ENCODE measurements at places on chromosomes 13 and 19.

- DNase-seq, result no peak
Observed at GRCh38 chr19:35080613-35081170, 34.9 kb upstream of the FXYD3 start.

DNA sequence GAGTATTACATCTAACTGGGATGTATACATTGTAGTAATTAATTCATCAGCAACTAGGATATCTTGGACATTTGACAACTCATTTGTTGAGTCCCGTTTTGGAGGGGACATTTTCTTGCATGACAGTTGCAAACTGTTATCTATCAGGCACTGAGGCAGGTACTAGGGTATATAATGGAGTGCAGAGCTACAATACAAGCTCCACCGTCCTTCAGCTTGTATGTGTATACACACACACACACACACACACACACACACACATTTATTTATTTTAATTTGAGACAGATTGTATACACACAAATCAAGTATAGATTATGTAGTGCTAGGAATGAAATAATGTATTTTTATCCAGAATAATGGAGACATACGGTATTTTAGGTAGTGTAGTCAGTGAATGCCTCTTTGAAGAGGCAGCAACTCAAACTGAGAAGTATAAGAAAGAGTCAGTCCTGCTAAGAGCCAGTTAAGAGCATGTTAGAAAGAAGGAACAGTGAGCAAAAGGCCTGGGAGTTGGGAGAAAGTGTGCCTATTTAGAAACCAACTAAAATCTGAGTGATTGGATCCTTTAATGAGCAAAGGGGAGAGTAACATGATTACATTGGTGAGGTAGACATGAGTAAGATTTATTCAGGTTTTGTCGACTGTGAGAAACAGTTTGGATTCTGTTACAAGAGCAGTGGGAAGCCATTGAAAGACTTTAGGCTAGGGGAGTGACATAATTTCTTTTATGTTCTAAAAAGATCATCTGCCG is 74.5 kb downstream of the NBEA start:
- no peak for DNase-seq

DNA sequence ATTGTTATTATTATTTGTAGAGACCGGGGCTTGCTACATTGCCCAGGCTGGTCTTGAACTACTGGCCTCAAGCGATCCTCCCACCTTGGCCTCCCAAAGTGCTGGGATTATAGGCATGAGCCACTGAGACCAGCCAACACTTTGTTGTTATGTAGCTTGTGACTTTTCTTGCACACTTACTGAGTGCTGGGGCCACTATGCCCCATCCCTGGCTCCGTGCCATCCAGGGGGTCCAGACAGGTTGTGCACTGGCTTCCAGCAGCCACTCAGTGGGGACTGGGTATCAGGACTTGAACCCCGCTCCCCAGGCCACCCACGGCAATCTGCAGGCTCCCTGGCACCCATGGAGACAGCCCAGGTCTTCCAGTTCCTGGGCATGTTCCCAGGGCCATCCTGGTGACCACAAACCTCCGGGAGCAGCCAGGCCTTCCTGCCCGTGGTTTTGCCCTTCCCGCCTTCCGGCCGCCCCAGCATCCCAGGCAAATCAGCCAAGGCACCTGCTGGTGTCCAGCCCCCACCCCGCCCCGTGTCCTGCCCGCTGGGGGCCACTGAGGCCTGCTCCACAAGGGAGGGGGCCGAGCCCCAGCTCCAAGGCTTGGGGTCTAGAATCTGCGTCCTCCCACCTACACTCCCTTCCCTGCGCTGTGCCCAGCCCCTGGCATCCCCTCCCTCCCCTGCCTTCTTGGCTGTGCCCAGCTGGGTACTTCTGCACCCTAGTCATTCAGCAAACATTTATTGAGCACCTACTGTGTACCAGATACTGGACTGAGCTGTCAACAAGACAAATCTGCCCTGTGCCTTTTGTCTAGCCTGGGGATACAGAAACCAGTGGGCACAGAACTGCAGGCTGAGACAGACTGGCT is 23.7 kb upstream of the SEMA6B start:
- DNase-seq, result no peak

DNA sequence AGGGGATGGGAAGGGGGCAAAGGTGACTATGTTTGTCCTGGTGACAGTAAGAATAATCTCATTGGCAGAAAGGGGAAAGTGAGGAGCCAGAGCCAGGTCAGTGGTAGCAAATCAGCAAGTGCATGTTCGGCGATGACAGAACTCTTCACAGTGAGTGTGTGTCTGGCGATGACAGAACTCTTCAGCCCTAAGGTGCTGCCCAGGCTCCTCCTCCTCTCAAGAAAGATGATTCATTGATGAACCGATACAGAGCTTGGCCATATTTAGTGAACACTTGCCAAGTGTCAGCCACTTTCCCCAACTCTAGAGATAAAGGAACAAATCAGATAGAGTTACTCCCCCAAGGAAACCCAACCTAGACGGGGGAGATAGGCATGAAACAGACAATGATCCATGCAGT is 199.3 kb upstream of the UBL3 start:
- DNase-seq, result peak; percentile 29

GRCh38 chr13:104043184-104043583 is 977.0 kb upstream of the SLC10A2 start:
- DNase-seq, result no peak

DNA sequence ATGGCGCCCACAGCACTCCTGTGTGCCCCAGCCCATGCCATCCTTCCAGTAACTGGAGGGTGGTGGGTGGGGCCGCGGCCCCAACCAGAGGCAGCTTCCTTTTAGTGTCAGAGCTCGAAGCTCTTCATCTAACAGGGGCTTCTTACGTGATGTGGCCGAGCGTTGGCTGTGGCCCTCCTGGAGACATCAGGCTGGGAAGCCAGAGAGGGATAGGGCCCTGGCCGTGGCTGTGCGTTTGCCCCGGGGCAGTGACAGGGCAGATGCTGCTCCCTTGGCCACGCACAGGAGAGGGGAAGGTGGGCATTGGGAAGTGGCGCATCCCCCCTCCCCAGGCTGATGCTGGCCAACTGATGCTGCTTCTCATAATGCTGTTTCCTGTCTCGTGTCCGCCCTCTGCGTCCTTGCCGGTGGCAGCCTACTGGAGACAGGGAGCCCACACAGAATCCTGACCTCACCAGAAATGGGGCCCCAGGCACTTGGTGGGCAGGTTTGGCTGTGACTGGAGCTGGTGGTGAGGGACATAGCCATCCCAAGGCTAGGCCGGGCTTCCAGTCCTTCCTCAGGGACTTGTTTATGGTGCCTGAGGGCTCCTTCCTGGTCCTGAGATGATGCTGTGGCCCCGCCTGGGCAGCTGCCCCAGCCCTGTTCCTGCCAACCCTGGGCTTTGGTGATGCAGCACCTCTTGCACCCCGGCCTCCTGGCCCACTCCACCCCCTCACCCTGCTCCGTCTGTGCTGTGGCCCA is 34.3 kb downstream of the ATP4B start:
- peak; percentile 16 for DNase-seq

GRCh38 chr13:70874636-70875035 is 766.4 kb upstream of the KLHL1 start:
- DNase-seq, result no peak

GRCh38 chr13:23622985-23623384 is 52.8 kb downstream of the TNFRSF19 start:
- no peak for DNase-seq

DNA sequence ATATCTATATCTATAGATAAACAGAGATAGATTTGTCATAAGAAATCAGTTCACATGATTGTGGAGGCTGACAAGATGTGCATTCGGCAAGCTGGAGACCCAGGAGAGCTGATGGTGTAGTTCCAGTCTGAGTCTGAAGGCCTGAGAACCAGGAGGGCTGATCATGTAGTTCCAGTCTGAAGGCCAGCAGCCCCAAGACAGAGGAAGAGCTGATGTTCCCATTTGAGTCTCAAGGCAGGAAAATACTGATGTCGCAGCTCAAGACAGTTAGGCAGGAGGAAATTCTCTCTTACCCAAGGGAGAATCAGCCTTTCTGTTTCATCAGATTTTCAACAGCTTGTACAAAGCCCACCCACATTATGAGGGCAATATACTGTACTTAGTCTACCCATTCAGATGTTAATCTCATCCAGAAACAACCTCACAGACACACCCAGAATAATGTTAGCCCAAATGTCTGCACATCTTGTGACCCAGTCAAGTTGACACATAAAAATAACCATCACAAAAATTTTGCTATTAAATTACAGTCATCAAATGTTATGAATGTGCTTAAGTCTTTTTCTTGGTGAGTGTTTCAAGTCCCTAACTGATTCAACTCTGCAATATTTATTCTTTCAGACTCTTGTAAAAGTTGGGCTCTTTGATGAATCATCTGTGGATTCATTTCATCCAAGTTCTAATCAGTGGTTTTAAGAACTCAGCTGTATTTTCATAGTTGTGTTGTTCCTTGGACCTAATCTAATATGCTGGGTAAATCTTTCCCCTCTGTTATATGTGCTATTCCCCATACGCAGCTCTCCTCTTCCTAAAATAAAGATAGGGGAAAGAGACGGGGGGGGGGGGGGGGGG is 22.7 kb upstream of the LRCH1 start:
- DNase-seq, result no peak

DNA sequence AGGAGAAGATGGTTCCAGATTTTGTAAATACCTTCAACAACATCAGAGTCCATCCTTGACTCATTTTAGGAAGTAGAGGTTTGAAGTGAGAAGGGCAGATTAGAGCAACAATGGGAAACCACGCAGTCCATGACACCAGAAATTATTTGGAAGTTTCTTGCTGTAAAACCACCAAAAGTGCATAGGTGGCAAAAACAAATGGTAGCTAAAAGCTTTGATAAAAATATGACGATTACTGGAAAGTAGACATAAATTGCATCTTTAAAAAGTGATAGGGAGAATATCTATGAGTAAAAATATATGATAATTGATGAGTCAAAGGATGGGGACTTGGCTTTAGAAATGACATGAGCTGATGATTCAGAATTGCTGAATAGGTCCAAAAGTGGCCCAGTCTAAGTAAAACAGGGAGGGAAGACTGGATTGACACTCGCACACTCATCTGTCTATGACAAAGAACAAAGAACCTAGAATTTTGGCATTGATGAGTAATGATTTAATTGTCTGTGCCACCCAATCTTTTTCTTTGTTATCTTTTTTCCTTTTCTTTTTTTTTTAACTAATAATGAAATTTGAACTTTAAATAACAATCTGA is 472.2 kb downstream of the MYO16 start:
- DNase-seq, result no peak

GRCh38 chr19:3658004-3658869 is 31.6 kb upstream of the CACTIN start:
- no peak for DNase-seq

DNA sequence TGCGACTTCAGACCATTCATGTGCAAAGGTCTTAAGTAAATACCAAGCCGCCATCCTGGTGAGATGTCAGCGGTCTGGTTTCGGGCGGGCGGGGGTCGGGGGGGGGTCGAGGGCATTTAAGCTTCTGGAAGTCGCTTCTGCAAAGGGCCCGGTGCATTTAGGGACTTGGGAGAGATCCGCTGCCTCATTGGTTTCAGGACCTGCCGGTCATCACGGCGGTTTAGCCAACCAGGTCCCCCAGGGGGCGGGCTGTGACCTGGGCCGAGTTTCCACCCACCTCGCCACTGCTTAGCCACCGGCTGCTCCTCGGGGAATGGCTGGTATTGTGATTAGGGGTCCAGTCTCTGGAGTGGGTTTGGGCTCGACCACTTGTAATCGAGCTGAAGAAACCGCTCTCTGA is 7.8 kb downstream of the ANKLE1 start:
- DNase-seq, result peak; percentile 90

DNA sequence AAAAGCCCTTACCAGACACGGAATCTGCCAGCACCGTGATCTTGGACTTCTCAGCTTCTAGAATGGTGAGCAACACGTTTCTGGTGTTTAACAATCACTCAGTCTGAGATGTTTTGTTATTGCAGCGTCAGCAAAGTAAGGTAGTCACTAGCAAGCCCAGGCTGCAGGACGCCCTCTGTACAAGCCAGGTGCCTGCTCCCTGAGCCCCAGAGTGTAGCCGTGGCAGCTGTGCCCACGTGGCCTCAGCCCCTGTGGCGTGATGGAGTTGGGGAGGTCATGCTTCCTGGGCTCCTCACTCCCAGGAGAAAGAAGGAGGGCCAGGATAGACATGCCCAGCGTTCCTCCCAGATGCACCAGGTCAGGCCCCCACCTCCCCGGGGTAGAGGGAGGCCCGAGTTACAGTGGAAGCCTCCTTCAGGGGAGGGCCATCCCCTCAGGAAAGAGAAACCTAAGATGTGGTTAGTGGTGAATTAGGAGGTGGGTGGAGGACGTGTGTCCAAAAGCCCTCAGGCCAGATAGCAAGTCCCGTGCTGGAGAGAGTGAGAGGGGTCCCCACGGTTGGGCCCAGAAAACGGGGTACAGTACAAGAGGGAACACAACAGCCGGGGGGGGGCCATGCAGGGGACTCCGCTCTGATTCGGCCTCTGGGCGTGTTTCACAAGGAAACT is 169.6 kb upstream of the SOX1 start:
- DNase-seq, result no peak

DNA sequence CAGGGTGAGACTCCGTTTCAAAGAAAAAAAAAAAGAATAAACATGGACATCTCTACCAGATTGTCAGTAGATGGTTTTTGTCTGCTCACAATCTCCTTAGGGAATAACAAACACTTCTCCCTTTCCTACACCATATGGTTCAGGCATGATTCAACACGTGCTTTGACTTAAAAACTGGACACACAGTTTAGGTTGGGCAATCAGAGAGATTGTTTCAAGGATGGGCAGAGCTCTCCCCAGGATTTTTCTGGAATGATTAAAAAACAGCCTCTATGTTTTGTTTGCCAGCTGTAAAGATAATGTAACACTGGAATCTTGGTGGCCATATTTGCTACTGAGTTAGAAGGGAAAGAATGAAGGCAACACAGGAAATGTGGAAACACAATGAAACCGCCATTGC is 150.1 kb upstream of the TSC22D1 start:
- no peak for DNase-seq

GRCh38 chr19:32674153-32674930 is 638 bp downstream of the ANKRD27 start:
- peak; percentile 28 for DNase-seq

- DNase-seq, result no peak
Observed at GRCh38 chr13:105097521-105097920, 1437.9 kb downstream of the EFNB2 start.

DNA sequence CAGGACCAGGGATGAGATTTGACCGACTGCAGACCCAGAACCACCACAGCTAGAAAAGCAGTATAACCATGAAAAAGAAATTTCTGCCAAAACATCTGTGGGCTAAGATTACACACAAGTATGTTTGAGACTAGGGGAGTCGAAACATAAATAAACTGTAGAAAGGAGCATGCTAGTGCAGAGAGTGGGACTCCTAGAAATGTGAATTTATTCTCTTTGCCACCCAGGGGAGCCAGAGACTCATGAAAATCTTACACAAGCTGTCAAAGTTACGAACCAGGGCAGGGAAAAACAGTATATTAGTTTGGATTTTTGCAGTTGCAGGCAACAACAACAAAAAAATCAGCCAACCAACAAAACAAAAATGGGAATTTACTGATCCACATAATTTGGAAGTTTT is 12.3 kb upstream of the HSPH1 start:
- no peak for DNase-seq

DNA sequence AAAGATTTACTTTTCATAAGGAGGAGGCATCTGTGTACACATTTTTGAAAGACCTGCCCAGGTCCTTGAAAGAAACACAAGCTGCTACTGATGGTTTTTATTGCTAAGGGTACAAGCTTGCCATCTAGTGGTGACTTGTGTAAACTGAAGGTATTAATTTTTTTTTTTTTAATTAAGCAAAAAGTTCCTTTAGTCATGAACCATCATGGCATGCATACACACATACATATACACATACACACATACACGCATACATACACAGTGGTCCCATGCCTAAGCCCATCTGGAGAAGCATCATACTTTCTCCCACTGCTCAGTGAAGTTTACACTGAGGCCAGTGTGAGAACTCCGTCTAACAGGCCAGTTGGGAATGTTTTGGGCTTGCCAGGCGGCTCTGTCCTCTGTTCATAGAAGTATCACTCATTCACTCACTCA is 312.5 kb downstream of the DCLK1 start:
- DNase-seq, result peak; percentile 44

All from hematopoietic multipotent progenitor cell treated with erythropoietin and hydrocortisone succinate and interleukin-3 and kit ligand, for 8 days (in vitro differentiated cells).